K562 (cell line): ENCODE measurements at places on chromosomes 2 and 18.

GRCh38 chr2:10558281-10559030, 110.3 kb upstream of the ODC1 start:
- DNase-seq, result no peak

GRCh38 chr18:3491981-3492555, 42.1 kb downstream of the TGIF1 start:
- no peak for DNase-seq

- no peak for DNase-seq
Observed at GRCh38 chr2:9228781-9229469, 22.3 kb downstream of the ASAP2 start.

GRCh38 chr18:58308463-58308862, 264.4 kb downstream of the NEDD4L start:
- DNase-seq, result no peak

DNA sequence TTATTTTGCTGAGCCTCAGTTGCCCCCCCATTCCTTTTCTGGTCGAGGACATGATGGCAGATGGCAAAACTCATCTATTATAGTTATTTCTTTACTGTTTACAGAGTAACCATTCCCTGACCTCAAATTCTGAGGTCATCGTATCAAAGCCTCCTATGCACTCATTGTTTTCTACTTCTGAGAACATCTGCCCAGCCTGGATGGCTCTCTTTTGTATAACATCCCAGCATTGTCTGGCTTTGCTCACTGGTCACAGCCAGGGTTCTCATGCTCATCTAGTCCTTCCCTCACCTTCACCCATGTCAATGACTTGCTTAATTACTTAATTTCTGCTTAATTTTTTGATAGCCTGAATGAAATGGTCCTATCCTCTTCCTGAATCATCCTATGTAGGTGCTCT, 472.1 kb downstream of the PARD3B start:
- DNase-seq, result no peak

DNA sequence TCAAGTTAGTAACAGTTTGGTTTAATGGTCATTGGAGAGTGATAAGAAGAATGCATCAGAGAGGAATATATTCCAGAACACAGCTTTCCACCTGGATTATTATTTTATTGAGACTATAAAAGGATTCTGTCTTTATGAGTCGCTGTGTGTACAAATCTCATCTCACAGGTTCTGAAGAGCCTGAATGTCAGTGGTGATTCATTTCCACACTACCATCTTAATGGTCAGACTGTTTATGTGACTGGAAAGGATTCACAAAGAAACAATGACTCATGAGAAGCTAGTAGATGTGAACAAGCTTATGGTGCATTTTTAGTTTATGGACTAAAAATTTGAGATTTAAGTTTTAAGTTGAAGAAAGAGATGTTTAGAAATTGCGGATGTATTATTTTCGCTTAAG, 685.4 kb upstream of the NRXN1 start:
- no peak for DNase-seq

GRCh38 chr18:12838178-12838634, 45.8 kb downstream of the PTPN2 start:
- DNase-seq, result no peak

DNA sequence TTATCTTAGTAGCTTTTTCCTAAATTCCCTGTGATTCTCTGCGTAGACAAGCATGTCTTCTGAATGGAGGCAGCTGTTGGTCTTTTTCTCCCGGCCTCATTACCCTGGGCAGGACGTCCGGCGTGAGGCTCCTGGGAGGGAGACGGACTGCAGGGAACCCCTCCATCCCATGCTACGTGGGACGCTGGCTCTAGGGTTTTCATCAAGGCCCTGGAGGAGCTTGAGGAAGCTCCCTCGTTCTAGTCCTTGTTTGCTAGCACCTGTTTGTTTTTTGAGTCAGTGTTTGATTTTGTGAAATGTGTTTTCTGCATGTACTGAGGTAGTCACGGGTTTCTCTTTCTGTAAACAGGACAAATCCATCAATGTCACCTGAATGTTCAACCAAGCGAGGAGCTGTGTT, 99.3 kb upstream of the TMEM18 start:
- no peak for DNase-seq

- no peak for DNase-seq
Observed at GRCh38 chr2:45506756-45507155, 104.3 kb downstream of the SRBD1 start.

DNA sequence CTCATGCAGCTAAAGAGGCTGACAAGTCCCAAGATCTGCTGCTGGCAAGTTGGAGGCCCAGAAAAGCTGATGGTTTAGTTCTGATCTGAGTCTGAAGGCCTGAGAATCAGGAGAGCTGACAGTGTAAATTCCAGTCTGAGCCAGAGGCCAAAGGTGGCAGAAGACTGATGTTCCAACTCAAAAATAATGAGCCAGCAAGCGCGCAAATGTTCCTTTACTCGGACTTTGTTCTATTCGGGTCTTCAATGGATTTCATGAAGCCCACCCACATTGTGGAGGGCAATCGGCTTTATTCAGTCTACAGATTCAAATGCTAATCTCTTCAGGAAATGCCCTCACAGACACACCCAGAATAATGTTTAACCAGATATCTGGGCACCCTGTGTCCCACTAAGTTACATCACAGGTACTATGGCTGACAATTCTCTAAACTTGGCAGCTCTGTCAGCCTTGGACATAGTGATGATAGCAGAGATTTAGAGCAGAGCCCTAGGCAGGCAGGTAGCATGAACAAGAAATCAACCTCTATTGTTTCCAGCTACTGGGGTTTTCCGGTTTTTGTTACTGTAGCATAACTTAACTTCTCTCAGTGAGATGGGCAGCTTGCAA, 318.5 kb downstream of the HRH4 start:
- no peak for DNase-seq

- no peak for DNase-seq
Observed at GRCh38 chr2:27715318-27716210, 51.9 kb downstream of the SLC4A1AP start.

- DNase-seq, result no peak
Observed at GRCh38 chr2:5825686-5826085, 133.5 kb downstream of the SOX11 start.

GRCh38 chr2:26033818-26034636, at the start of gene RAB10:
Gene RAB10 (plus strand): TSS chr2:26034084. CDS start chr2:26034609, 525 bp downstream.
- peak; percentile 100 for DNase-seq

- no peak for DNase-seq
Observed at GRCh38 chr2:119415630-119416029, 16.0 kb upstream of the TMEM37 start.

DNA sequence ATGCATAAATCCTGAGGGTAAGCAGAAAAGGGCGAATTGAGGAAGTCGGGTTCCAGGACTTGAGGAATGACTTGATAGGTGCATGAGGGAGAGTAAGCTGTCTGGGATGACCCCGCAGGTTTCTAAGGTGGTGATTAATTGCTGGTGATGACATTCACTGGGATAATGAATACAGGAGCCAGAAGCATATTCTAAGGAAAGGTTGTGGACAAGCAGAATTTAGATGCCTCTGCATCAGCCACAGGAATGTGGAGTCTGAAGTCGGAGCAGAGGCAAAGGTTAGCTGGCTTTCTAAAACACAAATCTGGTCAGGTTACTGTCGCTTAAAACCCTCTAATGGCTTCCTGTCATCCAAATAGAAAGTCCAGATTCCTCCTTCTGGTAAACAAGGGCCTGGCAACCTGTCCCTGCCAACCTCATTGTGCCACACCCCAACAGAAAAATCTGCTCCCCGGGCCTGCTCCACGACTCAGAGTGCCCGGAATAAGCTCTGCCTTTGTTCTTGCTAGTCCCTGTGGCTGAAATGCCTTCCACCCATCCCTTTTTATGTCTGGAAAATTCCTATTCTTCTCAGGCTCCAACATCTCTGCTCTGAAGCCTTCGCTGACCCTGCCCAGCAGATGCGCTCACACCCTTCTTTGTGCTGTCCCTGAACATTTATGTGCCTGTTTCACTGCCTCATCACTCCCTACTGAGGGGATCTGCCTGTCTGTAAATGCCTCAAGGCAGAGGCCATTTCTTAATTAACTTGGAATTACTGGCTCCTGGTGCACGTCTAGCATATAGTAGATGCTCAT, 11.3 kb upstream of the TMEM214 start:
- no peak for DNase-seq

DNA sequence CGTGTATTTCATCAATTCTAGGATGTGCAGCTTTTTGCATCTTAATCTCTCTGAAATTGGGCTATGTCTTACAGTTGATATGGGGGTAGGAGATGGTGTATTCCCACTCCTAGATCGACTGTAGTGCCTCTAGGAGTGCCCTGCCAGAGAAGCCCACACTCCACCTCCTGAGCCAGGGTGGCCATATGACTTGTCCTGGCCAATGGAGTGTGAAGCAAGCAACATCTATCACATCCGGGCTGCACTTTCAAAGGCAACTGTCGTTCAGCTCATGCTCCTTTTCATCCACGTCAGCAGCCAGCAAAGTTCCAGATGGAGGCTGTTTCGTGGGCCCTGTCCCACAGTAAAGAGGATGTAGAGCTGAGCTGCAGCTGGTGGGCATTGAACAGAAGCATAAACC, 149.4 kb upstream of the SLC1A4 start:
- no peak for DNase-seq

GRCh38 chr2:168974428-168974827, 56.7 kb downstream of the ABCB11 start:
- no peak for DNase-seq

DNA sequence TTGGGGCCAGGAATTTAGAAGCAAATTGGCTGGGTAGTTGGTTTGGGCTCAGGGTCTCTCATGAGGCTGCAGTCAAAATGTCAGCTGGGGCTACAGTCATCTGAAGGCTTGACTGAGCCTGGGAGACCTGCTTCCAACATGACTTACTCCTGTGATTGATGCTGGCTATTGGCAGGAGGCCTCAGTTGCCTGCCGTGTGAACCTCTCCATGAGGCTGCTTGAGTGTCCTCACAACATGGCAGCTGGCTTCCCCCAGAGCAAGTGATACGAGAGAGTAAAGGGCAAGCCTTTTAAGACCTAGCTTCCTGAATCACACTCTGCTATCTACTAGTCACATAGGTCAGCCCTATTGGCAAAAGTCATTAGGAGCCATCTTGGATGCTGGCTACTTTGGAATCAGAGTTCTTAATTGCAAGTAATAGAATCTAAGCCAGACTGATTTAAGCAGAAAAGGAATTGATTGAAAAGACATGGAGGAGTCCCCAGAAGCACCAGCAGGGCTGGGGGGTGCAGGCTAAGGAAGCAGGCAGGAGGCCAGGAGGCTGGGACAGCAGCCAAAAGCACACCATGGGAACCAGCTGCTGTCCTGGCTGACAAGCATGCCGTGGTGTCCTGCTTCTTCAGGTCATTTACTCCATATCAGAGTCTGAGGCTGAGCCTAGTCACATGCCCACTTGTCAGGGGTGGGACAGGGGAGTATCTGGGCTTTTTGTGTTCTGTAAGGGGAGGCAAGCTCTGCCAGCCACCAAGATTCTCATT, 7.8 kb upstream of the GIGYF2 start:
- peak; percentile 11 for DNase-seq

- no peak for DNase-seq
Observed at GRCh38 chr2:140916410-140916809, 1214.4 kb downstream of the LRP1B start.
